ENCODE measurements at places on chromosomes 4 and X.

- DNase-seq = no peak
Observed at GRCh38 chr4:18815779-18816173, 794.2 kb upstream of the LCORL start.

DNA sequence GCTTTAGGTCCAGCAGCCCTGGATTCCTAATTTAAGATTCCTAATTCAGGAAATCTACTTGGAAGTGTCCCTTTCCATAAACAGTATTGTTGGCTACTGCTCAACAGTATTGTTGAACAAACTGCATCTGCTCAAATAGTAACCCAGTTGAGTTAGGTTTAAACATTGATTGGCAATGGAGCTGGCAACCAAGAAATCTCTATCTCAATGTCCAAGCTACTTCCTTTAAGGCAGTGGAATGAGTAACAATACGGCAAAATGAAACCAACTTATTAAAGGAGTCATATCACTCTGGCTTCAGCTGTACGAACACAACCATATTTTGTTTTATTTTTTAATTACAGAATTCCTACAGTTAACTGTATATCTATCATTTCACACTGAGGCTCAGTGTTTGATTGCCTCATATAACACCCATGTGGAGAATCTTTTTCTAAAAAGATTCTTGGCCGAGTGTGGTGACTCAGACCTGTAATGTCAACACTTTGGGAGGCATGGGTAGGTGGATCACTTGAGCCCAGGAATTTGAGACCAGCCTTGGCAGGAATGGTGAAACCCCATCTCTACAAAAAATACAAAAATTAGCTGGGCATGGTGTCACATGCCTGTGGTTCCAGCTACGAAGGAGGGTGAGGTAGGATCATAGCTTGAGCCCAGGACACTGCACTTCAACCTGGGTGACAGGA is 71.7 kb upstream of the IL13RA1 start:
- DNase-seq = no peak

DNA sequence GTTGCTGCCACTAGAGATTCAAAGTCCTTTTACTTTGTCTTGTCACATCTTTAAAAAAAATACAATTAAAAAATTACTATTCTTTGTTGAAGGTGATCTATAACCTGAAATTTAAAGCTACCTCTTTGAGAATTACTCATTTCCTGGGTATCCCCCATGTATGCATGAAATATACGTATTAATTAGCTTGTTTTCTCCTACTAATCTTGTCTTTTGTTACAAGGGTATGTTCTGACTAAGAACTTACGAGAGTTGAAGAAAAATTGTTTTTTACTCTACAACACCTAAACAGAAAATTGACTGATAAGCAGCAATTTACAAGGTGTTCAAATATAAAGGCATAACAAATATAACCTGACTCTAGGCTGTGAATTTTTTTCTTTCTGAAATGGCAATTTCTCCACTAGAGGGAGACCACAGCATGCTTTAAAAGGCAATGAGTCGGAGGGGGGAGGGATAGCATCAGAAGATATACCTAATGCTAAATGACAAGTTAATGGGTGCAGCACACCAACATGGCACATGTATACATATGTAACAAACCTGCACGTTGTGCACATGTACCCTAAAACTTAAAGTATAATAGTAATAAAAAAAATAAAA is 249.6 kb downstream of the OPHN1 start:
- no peak for DNase-seq

- no peak for DNase-seq
Observed at GRCh38 chr4:8703401-8703696, 110.8 kb downstream of the CPZ start.

- DNase-seq = no peak
Observed at GRCh38 chr4:153453402-153453801, 12.8 kb upstream of the TMEM131L start.

DNA sequence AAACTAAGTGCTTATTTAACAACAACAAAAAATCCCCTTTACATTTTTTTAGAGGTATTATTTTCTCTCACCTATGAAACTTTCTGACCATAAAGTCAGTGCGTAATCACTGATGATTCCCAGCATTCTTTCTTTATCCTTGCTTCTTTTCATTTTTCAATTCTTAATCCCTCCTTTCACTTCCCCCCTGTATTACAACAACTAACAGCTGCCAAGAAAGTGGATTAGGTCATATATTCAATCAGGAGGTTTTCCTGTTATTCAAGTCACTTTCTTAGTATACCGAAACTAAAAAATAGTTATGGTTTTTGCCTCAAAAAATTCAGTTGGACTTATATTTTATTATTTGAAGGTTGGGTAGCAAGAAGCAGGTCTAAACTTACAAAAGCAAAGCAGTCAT is 2.1 kb upstream of the STAP1 start:
- DNase-seq = no peak

DNA sequence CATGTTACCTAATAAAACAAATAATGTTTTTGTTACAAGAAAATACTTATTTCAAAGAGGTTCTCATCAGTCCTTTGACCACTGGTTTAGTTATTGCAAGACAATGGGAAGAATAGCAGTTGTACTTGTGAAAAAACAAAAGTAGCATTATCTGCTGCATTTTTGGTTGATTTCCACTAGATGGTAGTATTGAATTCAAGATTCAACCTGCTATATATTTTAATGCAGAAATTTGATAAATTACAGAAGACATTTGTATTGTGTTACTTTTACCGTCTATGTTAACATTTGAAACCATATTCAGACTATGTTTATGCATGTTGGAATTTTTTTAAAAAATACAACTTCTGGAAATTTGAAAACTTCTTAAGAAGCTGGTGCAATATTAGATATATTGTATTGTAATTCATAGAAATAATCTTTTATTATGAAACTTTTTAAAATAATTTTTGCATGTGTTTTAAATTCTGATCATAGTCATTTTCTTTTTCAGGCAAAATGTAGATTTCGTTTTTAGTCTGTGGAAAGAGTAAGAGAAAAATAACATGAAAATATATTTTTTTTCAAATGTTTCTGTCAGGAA is 56.4 kb downstream of the SPCS3 start:
- DNase-seq = no peak

DNA sequence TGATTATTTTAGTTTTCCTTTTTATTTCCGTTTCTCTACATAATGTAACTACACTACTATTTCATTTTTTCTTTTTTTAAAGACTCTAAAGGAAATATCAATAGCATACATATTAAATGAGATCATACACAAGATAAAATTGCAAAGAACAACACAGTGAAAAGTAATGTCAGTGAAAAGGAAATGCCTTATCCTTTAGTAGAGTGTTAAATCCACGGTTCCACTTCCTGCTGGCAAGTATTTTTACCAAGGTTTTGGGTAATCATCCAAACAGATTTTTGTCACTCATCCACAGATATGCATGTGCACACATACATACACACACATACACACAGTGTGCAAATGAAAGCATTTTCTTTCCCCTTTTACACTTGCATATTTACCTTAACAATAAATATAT is 548.9 kb downstream of the PPP4R3C start:
- no peak for DNase-seq

DNA sequence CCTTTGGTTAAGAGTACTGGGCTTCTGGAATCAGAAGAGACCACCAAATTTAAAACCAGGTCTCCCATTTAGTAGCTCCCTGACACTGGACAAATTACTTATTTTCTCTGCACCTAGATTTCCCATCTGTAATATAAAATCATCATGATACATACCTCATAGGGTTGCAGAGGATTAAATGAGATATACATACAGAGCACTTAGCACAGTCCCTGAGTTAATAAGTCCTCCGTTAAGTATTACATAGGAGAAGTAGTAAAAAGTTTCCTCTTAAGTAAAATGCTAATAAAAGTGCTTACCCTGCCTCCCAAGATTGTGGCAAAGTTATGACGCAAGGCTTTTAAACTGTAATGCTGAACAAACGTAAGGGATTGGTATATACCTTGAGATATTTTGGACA is 539 bp upstream of the CHIC1 start:
- DNase-seq = no peak

DNA sequence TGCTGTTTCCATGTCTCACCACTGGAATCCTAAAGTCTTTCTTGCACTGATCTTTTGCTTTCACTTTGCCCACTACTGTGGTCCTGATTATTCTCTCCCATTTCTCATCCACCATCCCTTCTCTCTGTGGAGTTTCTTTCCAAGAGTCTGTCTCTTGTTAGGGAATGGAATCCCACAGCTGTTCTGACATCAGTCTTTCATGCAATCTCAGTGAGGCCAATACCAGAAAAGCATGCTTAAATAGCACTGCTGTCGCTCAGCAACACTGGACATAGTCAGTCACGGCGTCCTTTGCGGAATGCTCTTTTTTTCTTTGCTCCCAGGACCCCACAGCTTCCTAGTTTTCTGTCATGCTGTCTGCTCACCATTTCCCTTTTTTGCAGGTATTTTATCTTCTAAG is 20.1 kb downstream of the SLITRK4 start:
- no peak for DNase-seq

- DNase-seq = no peak
Observed at GRCh38 chr4:67030636-67031035, 514.7 kb downstream of the CENPC start.

- DNase-seq = peak; percentile 65
Observed at GRCh38 chr4:1167244-1167949, 5.0 kb downstream of the SPON2 start.

GRCh38 chrX:12709047-12709446 is 82.2 kb upstream of the PRPS2 start:
- no peak for DNase-seq

- DNase-seq = no peak
Observed at GRCh38 chrX:70979136-70979762, 48.4 kb upstream of the SLC7A3 start.

- DNase-seq = no peak
Observed at GRCh38 chrX:105136786-105137185, 83.7 kb downstream of the TEX13A start.

DNA sequence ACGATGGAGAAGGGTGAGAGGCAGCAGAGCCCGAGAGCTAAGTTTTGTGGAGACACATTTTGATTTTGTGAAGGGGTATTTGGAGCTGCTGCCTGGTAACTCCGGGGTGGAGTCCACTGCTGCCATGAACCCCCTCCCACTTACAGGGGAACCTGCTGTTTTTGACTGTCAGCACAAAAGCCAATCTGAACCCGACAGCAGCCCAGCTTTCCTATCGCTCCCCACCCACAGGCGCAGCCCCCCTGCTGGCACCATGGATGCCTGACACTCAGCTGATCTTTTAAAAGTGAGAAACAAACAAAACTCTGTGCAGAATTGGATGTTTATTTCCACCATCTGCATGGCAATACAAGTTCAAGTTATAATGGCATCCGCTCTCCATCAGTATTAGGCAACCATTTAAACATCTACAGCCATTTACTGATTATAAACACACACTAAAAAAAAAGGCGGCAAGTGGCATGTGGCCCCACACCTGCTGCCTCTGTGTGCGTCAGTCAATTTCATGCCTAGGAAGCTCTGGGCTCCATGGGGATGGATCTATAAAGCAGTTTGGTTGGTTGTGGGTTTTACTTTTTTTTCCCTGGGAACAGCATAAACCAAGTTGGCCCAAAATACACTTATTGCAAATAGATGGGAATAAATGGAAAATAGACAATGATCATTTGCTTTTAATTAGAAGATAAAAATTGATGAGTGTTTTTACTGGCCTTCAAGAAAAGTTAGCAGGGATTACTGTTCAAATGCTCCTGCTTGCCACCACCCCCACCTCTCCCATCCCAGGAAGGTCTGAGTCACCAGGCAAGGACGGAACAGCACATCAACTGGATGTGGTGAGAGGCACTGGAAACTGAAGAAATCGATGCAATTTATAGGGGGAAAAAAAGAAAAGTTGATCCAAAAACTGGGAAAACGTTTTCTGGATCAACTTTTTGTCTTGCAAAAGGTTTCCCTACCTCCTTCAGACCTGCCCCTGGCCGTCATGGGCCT is 46.0 kb downstream of the SEPSECS start:
- no peak for DNase-seq

DNA sequence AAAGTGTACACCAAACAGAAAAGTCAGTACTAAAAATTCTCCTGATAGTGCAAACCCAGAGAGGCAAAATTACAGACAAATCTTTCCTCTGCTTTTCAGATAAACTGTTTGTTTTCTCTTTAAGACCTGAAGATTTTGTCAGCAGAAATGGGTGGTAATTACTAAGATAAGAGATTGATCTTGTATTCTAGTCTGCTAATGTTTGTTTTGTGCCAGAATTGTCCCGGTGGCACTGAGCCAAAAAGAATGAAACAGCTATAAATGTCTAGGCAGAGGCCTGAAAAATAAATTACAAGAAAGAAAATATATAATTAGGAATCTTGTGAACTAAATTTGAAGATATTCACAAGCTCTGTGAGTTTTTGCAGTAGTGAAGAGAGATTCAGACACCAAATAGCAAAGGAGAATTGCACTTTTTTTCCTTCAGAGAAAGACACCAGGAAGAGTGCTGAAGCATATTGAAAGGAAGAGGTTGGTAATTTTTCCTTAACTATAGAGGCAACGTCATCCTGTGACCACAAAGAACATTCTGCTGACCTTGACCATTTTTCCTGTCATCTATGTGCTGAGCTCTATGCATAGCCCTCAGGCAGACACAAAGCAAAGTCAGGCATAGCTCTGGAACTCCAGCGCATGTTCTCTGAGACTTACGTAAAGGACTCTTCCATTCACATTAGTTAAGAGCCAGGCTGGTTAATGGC is 314.5 kb upstream of the RASGEF1B start:
- no peak for DNase-seq

GRCh38 chrX:21735038-21735767 is 22.7 kb downstream of the SMPX start:
- DNase-seq = no peak

DNA sequence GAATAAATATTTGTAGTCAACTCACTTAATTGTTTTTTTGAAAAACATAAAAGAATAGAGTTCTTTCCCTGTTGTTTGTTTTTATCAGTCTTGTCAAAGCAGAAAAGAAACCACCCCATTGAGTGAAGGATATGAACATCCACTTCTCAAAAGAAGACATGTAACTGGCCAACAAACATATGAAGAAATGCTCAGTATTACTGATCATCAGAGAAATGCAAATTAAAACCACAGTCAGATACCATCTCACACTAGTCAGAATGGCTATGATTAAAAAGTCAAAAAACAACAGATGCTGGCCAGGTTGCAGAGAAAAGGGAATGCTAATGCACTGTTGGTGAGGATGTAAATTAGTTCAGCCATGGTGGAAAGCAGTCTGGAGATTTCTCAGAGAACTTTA is 326.1 kb upstream of the EMCN start:
- DNase-seq = no peak

Data from activated T-helper 1 cell treated with anti-CD3 and anti-CD28 coated beads, Interleukin-2, amount 50 U/mL, for 16 hours (primary cell).